Activated T-cell treated with anti-CD3 and anti-CD28 coated beads, Interleukin-2, amount 50 U/mL, for 72 hours (primary cell): ENCODE measurements at places on chromosomes 11 and 22.

GRCh38 chr11:72974487-72975205 is 160.4 kb downstream of the ATG16L2 start:
- no peak for DNase-seq

- DNase-seq: no peak
Observed at GRCh38 chr11:79461666-79462645, 21.1 kb upstream of the TENM4 start.

DNA sequence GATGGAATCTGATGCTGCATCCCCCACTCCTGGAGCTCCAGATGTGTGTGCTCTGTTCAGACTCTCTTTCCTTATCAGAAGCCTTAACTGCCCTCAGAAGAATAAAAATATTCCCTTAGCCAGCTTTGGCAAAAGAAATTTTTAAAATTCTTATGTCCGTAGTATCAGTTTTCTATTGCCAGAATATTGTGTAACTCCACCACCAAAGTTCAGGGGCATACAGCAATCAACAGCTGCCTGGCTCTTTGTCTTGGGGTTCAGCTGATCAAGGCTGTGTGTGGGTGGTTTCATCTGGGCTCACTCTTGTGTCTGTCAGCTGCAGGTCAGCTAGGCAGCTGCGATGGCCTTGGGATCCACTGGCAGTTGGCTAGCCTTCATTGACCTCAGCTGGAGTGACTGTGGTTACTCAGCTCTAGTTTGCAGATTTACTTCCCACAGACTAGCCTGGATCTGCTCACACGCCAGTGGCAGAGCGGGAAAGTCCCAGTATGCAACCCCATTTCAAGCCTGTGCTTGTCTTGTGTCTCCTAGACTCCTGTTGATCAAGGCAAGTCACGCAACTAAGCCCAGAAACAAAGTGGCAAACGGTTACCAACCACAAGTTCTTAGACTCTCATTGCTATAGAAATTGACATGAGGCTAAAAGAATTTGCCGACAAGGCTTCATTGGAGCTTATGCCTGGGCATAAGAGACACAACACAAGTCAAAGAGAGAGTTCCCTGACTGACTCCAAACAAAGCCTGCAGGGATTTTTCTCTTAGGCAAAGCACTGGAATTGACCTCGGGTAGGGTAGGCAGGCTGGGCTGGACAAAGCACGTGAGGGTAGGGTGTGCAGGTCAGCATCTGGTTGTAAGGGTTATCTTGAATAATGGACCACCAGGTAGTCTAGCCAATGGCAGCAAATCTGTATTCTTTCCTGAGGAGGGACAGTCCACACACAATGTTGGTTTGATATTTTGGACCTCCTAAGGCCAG is 7.5 kb downstream of the TMEM138 start:
- no peak for DNase-seq

DNA sequence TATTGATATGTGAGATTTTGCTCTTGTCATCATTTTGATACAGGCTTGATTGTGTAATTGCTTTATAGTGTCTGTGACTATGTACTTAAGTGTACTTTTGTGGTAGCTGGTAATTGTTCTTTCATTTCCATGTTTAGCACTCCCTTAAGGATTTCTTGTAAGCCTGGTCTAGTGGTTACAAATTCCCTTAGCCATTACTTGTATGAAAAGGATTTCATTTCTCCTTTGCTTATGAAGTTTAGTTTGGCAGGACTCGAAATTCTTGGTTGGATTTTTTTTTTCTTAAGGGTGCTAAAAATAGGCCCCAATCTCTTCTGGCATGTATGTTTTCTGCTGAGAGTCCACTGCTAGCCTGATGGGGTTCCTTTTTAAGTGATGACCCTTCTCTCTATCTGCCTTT is 346.8 kb downstream of the JRKL start:
- DNase-seq: no peak

DNA sequence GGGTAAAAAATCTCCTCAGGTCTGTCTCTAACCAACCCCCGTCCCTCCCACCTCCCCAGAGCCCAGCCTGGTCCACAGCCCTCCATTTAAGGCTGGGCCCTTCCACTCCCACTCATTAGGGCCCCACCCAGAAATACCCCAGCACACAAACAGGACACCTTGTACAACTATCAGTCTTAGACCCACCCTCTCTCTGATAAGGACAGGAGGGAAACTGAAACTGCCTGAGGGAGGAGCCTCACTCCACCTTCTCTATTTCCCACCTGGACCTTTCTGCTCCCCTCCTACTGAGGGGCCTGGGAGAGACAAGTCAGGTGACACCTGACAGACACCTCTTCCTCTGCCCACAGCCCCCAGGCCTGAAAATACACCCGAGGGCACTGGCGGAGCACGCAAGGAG is 90.2 kb downstream of the PLEKHA7 start:
- no peak for DNase-seq

- DNase-seq: no peak
Observed at GRCh38 chr22:40025856-40026255, 31.1 kb downstream of the FAM83F start.

GRCh38 chr11:119551420-119552105 is 128.6 kb upstream of the THY1 start:
- DNase-seq: no peak

DNA sequence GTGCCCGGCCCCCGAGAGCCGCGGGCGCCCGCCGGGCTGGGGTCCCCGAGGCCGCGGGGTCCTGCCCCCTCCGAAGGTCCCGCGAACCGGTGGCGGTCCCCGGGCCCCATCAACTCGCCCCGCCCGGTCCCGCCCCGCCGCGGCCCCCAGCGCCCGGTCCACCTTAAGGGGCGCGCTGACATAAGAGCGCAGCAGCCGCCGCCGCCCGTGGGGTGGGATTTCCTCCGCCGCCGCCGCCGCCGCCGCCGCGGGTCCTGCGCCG is at the start of gene ZDHHC8:
TSS of gene ZDHHC8 (plus strand) at position 208 of the 262 bp plus-strand sequence. CDS start 144 bp downstream, outside the sequence.
- no peak for DNase-seq

DNA sequence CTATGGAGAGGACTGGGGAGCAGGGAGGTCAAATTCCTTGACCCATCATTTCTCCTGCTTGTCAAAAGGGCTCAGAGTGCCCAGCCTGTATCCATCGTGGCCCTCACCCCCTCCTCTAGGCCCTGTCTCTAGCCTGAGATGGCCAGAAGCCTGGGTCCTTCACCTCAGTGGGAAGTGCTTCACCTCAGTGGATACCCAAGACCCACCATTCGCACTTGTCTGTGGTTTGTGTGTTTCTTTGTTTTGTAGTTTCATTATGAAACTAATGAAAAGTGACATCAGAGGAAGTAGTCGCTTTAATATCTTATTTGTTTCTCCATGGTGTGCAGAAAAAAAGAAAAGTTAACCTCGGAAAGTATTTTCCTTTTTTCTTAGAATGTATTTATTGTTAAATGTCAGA is 194.0 kb upstream of the CADM1 start:
- no peak for DNase-seq
